ENCODE measurements at places on chromosomes 13 and 19.

DNA sequence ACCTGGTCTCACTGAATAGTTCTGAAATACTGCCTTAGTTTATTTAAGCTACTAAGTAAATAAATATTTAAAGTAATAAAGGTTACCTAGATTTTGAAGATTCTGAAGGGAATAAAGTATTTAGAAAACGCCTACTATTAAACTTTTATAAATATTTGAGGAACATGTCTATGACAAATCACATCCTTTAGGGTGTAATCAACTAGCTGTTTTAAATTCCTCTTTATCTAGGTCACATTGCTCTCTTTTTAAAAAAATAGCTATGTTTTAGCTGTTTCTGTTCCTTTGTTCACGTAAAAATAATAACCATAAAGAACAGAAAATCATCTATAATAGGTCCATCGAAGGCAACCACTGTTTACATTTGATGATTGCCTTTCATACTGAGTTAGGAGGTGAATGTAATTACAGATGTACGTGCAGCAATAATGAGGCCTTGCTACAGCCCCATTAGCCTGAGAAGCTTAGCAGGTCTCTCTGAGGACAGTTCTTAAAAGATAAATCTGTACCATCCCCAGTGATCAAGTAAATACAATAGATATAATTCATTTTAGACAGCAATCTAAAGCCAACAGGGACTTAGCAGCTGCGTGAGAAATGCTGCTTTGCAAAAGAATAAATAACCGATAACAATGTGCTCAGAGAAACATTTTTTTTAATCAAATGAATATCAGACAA is 449.5 kb downstream of the LIG4 start:
- no peak for DNase-seq

- no peak for DNase-seq
Measured at GRCh38 chr19:13960863-13961784, 8.8 kb downstream of the DCAF15 start.

DNA sequence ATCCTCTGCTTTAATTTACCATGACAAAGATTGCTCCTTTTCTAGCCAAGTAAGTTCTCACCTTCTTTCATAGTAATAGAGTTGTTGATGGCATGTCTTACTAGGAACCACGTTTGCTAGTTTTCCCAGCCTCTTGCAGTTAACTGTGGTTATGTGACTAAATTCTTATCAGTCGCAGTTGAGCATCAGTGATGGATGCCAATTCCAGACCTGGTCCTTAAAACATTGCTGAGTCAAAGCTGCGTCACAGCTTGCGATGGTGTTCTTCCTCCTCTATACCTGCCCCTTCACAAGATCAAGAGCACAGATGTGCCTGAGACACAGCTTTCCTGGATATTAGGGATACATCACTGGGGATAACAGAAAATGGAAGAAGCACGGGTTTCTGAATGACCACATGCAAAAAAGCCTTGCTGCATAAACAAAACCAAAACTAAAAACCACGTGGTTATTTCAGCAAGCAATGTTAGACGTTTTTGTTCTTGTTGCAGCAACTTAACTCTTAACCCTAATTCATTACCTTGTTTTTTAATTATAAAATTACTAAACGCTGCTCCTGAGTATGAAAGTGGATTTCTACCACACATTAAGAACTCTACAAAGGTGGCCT is 97.6 kb upstream of the DACH1 start:
- DNase-seq = peak; percentile 34

DNA sequence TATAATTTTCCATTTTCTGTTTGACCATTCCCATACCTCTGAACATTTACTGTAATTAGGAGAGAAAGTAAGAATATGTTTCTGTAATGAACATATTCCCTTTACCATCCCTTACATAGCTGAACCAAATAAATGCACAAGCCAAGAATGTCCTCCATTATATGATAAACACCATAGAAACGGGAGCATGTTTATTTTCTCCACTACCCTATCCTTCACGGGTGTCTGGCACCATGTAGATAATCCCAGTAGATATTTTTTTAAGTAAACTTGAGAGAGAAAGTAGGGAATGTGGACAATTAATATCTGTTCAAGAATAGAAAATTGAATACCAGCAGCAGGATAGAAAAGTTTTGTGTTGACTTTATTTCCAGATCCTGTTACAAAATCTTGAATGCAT is 928.4 kb downstream of the EFNB2 start:
- no peak for DNase-seq

DNA sequence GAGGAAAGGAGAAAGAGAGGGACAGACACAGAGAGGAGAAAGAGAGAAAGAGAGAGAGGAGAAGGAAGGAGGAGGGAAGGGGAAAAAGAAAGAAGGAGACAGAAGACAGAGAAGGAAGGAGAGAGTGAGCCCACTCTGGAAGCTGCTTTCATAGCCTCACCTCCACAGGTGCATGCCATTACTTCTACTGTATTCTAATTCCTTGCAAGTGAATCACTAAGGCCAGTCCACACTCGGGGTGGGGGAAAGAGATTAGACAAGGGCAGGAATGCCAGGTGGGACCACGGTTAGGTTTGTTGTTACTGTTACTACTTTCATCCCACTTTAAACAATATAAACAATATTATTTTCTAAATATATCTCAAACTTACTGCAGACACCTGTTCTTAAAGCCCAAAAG is 684.5 kb upstream of the ARGLU1 start:
- no peak for DNase-seq

DNA sequence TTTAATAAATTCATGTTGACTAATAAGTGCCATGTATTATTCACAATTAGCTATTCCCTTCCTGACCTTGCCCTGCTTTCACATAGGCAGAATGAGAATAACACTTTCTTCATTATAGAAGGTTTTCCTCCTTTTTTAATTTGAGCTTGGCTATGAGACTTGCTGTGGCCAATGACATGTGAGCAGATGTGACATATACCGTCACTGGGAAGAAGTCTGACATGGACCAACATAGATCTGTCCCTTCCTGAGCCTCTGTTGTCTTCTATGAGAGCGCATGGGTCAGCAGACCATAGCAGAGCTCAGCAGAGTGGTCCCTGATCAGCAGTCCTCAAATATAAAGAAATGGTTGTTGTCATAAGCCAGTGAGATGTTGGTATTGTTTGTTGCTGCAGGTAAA is 163.9 kb downstream of the DACH1 start:
- DNase-seq = no peak

DNA sequence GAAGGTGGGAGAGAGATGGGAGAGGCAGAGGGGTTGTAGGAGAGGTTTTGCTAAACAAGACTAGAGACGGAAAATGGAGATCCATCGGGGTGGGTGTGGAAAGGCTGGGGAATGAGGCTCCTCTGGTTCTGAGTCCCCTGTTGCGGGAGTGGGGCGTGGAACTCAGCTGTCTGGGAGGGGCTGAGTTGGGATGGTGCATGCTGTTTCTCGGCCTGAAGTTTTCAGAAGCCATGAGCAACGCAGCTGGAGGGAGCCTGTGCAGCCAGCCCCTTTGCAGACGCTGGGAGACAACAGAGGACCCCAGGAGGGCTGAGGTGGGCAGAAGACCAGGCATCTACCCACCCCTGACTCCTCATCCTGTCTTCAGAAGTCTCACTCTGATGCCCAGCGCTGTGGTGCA is 7.4 kb upstream of the GIPR start:
- no peak for DNase-seq

GRCh38 chr19:29105629-29106292 is 107.2 kb downstream of the UQCRFS1 start:
- DNase-seq = no peak

DNA sequence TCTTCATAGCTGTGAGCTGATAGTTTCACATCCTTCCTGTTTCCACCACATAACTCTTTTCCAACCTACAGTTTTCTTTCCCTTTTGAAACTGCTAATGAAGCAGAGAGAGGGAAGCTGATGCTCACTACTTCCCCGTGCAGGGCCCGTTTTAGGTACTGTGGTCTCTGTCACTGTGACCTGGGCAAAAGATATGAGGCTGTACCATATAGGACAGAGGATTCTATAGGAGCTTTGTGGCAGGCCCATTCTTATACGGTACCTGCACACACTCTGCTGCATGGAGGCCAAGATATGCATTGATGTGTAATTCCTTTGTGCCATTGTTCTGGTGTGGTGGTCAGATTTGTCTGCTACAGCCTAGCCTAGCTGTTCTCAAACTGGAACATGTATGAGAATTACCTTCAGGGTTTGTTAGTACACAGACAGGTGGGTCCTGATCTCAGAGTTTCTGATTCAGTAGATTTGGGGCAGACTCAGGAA is 577.3 kb downstream of the LMO7 start:
- no peak for DNase-seq
